ENCODE measurements at places on chromosomes 12 and 14. TPM values are rescaled to one million over a fixed set of nuclear protein-coding genes. Genes with fewer than 3 reads are reported as not detected.

- no peak for DNase-seq
Observed at GRCh38 chr12:16037533-16037932, 126.4 kb downstream of the DERA start.

DNA sequence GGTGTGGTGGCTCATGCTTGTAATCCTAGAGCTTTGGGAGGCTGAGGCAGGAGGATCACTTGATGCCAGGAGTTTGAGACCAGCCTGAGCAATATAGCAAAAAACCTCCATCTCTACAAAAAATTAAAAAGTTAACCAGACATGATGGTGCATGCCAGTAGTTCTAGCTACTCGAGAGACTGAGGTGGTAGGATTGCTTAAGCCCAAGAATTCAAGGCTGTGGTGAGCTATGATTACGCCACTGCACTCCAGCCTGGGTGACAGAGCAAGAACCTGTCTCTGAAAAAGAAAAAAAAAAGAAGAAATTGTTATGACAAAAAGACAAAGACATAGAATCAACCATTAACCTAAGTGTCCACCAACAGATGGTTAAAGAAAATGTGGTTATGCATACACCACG, 2.1 kb upstream of the ATP23 start:
- DNase-seq, result no peak

- DNase-seq, result no peak
Observed at GRCh38 chr12:108117163-108117849, 11.8 kb upstream of the WSCD2 start.

DNA sequence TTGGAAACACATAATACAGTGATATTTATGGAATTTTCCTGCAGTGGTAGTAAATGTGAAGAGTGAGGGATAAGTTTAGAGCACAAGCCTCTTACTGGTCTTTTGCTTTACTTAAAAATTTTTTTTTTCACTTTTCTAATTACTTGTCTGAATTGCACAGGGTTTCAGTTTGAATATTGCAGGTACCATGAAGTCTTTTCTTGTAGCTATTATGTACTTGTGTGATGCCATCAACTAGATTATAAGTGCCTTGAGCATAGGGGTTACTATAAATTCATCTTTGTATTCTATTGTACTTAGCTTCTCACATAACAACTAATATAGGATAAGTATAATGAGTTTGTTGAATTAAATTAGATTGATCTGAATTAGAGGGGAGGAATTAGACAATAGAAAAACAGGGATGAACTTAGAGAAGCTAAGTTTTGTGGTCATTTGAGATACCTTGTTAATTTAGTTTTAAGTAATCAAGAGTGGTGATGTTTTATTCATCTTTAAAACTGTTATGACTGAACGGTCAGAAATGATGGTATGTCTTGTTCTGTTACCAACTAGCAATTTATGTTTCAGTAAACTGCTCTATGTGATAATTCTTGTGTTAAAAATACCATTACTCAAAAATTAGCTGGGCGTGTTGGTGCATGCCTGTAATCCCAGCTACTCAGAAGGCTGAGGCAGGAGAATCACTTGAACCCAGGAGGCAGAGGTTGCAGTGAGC, 42.1 kb downstream of the CCDC91 start:
- DNase-seq, result no peak

DNA sequence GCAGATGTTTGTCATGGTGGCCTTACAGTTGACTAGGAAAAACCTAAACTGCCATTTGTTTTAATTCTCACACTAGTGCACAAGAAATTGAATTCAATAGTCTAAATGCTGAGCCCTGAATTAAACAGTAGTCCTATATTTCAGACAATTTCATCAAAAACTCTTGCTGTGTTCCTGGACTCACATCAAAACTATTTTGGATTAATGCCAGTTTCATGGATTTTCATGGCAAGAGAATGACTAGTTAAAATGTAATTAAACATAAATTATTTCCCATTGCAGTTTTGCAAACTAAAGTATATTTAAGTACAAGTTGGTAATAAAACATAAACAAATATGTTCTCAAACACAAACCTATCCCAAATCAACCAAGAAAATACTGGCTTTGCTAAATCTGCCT, 468.0 kb upstream of the PRICKLE1 start:
- DNase-seq, result no peak

DNA sequence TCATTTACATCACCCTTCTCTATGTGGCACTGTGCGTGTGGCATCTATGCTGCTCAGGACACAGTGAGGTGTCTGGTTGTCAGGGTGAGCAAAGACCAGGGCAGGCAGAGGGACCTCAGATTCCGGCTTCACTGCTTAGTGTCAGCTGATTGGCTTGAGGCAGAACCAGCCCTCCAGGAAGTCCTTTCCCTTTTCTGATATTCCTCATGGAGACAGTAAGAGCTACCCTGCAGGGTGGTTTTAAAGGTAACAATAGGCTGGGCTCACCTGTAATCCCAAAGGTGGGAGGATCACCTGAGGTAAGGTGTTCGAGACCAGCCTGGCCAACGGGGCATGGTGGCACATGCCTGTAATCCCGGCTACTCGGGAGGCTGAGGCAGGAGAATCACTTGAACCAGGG, 129.3 kb upstream of the AMIGO2 start:
- DNase-seq, result no peak

- DNase-seq, result no peak
Observed at GRCh38 chr12:107843351-107844311, 69.1 kb downstream of the ASCL4 start.

DNA sequence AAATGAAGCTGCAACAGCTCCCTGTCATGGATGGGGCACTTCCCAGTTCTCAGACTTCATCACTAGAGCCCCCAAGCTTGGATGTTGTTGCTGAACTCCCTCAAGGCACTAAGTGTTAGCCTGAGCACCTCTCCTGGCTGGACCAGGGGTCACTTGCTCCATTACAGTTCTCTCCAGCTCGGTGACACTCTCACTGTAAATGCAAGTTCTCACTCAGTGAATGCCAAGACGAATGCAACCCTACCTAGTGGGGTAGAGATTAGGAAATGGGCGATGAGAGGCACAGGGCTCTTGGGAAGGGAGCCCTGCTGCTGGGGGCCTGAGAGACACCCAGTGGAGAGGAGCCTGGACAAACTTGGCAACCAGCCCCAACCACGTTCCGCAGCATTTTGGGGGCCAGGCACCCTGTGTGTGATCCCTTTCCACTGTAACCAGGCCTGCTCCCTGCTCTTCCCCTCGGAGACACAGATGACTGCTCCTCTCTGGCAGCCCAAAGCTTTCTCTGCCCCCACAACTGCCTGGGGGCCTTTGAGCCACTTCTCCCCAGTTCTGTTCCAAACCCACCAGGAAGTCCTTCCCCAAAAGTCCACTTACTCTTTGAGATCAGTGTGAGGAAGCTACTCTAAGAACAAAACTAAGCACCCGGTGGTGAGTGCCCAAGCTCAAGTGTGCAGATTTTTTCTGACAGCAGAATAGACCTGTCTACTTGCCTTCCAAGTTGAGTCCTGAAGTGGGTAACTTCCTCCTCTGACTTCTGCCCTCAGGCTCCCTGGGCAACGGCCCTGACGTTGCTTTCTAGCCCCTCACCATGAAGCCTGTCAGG, 8.0 kb upstream of the SELPLG start:
- no peak for DNase-seq

DNA sequence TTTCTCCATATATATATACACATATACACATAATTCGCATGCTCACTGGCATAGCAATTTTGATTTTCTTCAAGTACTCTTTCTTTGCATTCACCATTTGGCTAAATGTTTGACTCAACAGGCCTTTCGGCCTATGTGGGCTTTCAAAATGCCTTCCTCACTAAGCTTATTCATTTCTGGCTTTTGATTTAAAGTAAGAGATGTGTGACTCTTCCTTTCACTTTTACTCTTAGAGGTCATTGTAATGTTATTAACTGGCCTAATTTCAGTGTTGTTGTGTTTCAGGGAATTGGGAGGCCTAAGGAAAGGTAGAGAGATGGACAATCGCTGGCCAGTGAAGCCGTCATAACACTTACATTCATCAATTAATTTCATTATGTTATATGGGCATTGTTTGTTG, 14.5 kb upstream of the KLRD1 start:
- DNase-seq, result no peak

- no peak for DNase-seq
Observed at GRCh38 chr14:72404998-72405397, 472.8 kb downstream of the RGS6 start.

DNA sequence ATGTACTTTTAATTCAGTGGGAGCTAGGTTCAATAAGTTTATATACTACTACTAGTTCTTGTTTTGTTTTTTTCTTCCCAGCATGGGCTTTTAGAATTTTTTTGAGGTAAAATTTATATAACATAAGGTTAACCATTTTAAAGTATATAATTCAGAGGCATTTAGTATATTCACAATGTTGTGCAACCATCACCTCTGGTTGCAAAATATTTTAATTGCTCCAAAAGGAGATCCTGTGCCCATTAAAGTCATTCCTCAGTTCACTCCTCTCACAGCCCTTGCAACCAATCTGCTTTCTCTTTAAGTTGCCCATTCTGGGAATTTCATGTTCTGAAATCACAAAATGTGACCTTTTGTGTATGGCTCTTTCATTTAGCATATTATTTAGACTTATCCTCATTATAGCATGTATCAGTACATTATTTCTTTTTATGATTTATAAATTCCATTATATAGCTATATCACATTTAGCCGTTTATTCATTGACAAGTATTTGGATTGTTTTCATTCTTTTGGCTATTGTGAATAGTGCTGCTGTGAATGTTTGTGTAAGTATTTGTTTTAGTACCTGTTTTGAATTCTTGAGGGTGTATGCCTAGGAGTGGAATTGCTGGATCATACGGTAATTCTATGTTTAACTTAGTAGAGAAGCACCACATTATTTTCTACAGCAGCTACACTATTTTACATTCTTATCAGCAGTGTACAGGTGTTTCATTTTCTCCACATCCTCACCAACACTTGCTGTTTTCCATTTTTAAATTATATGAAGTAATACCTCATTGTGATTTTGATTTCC, 59.1 kb downstream of the ARHGAP5 start:
- no peak for DNase-seq

GRCh38 chr12:2334689-2335088, 281.9 kb downstream of the CACNA1C start:
- no peak for DNase-seq

- no peak for DNase-seq
Observed at GRCh38 chr12:3332188-3332587, 158.8 kb upstream of the PRMT8 start.

- DNase-seq, result no peak
Observed at GRCh38 chr14:22491683-22492621, 97.1 kb downstream of the DAD1 start.

DNA sequence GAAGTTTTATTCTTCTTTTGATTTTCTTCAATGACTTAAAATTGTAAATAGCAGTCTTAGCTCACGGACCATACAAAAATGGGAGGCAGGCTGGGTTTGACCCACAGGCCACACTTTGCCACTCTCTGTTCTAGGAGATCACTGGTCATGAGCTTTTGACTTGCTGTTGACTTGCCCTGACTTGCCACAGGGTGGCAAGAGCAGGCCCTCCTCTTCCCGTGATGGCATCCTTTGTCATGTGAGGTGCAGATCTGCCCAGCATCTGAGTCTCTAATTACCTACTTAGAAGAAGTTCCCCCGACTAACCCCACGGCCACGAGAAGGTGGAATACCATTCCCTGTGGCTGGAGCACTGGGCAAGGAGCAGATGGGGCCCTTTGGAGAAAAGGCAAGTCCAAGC, 81.0 kb upstream of the SCAF11 start:
- no peak for DNase-seq

- no peak for DNase-seq
Observed at GRCh38 chr12:45148006-45148405, 67.9 kb upstream of the ANO6 start.

DNA sequence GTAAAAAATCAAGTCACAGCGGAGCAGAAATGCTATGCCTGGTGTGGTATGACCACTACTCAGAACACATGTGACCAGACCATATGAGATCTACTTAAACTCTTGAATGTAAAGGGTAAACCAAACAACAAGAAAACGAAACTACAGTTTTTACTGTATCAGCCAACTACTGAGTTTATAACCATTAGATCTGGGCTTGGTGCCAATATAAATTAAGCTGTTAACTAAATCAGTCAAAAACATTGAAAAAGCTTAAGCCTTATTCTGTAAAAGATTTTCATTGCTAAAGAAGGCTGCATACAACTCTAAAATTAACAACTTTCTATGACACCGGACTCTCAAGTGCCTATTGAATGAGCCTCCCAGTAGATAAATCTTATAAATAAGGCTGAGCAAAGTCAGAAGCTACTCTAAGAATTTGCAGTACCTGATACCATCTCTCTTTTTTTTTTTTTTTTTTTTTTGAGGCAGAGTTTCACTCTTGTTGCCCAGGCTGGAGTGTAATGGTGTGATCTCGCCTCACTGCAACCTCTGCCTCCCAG, 35.4 kb downstream of the SPTLC2 start:
- peak; percentile 66 for DNase-seq

DNA sequence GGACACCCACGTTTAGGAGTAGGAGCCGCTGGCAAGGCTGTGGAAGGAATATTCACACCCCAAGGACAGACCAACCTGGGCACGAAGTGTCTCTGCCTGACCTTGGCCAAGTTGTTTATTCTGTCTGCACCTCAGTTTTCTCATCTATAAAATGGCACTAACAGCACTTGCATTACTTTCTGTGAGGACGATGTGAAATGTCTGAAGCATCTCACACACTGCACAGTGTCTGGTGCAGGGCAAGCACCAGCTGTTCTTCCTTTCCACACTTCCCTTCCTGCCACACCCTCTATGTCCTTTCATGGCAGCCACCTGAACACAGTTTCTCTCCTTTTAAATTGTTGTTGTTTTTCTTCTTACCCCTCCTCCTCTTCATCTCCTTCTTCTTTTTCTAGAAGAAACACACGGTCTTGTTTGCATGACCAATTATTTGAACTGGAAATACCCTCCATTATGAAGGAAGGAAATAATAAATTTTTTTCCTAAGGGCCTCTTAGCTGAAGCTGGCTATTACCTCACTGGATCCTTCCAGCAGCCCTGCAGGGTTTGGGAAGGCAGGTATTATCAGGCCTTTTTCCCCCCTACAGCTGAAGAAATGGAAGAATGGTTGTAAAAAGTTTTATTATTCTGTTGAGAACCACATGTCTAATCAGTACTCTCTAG, 42.9 kb upstream of the ATP23 start:
- no peak for DNase-seq

DNA sequence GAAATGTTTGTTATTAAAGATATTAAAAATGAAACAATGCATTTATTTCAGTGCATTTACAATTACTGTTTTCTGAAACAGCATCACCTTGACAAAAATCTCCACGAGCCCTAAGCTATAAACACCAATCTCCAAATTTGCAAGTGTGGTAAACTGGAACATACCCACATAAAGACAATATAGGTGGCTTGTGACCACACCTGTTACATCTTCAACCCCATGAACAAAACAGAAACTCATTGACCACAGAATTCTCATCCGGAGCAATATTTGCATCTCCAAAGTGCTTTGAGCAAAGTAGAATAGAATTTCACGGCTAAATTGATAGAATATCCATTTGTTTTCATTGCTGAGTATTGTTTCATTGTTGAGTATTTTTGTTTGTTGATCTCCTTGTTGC, 375.2 kb upstream of the FLRT2 start:
- DNase-seq, result no peak

GRCh38 chr12:103326190-103326589, 169.6 kb downstream of the C12orf42 start:
- no peak for DNase-seq

GRCh38 chr14:79910086-79910485, 301.2 kb downstream of the DIO2 start:
- DNase-seq, result no peak

- DNase-seq, result peak; percentile 69
Observed at GRCh38 chr12:100675432-100675831, 101.9 kb downstream of the GAS2L3 start.

The ACSS3 gene
- polyA plus RNA-seq, result 22.7 TPM

The CNIH1 gene
- polyA plus RNA-seq, result 144 TPM

The SOAT2 gene
- polyA plus RNA-seq, result 2.0 TPM

The SVOP gene
- polyA plus RNA-seq, result 0.11 TPM

The TPPP2 gene
- 3.7 TPM for polyA plus RNA-seq

The PLEKHG7 gene
- 0.75 TPM for polyA plus RNA-seq

The EXOC3L4 gene
- 2.4 TPM for polyA plus RNA-seq
